Activated T-helper 1 cell treated with anti-CD3 and anti-CD28 coated beads, Interleukin-2, amount 50 U/mL, for 16 hours (primary cell): ENCODE measurements at places on chromosomes 4 and X.

GRCh38 chr4:124641715-124642381, 70.7 kb downstream of the ANKRD50 start:
- no peak for DNase-seq

DNA sequence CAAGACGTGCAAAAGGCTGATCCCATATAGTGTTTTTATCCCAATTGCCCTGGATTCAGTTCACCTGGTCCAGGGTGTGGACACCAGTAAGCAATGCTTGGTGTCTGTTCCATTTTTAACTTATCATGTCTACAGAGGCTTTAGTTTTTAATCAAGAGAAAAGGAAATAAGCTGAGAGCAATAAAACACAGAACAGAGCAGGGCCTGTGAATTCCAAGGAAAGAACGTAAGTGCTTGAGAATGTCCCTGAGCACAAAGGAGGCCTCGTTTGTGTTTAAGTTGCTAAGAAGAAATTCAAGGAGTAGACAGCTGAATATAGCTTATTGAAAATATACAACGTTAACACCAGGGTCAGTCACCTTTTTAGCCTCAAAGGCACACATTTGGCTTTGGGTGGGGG, 191.3 kb downstream of the GPC3 start:
- no peak for DNase-seq

- DNase-seq: no peak
Measured at GRCh38 chr4:185143601-185143969, 519 bp downstream of the SLC25A4 start.

DNA sequence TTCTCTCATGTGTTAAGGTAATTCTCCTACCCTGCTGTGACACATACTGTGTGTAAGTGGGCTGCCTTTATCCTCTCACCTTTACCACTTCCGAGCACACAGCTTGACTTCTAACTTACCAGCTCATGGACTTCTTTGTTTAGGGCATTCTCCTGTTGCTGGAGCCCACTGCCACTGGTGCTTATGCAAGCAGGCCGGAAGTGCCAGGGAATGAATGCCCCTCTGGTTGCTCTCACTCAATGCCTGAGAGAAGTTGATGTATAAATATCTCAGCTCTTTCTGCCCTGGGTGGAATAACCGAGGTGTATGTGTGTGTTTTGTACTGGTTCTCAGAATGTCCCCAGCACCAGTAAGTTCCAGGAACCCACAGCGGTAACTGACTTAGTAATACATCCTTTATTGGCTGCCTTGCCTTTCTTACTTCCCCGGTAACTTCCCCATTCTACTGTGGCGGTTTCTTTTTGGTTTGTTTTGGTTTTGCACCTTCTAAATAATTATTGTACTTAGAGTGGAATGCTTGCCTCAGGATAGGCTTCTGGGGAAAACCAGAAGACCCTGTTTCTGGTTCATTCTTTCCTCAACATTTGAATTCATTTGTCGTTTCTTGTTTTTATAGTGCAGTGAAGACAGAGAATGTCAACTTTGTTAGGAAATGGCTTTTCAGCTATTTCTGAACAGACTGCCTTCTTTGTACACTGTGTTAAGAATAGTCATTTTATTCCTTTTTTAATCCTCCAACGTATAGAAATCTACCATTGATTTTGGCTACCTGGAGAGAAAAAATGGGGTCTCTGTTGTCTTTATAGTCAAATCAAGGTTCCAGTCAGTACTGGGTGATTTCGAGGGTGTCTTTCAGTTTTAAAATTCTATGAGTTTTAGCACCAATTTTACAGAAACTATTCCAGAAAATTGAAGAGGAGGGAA, 45.4 kb downstream of the CXorf58 start:
- DNase-seq: no peak
